ENCODE measurements at places on chromosomes 12 and 14.
A peak's percentile ranks its signal among the peaks of the same experiment; 100 is the strongest.

GRCh38 chr12:130286041-130286440, 51.6 kb upstream of the PIWIL1 start:
- DNase-seq: no peak

DNA sequence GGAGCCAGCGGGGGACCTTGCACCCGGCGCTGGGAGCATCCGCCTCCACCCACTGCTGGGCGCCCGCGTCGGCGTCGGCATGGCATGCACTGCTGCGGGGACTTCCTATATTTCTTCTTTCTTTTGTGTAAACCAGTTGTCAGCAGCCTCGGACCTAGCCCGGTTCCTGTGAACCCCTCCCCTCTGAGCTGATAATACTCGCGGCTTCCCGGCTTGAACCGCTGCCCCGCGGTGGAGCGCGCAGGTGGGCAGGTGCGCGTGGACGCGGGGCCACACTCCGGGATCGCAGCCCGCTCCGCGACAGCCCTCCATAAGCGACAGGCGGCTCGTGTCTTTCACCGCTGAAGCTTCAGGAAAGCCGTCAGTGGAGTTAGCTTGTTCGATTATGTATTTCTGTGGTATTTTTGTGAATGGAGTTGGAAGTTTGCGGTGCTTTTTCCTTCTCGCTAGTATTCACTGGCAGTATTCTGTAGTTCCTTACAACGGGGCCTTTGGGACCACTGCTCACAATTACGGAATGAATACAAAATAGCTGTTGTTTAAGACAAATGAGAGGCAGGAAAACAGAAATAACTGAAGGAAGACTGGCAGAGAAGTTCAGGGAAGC, 870 bp downstream of the BMAL2 start:
- DNase-seq: no peak

- DNase-seq: no peak
These were observed 886.2 kb upstream of the MGAT4C start for GRCh38 chr12:87142342-87142741.

GRCh38 chr12:115979851-115980250, 297.6 kb downstream of the MED13L start:
- DNase-seq: no peak

GRCh38 chr14:61542848-61543790, 152.2 kb upstream of the HIF1A start:
- no peak for DNase-seq

- no peak for DNase-seq
These were observed 103.5 kb downstream of the WSCD2 start for GRCh38 chr12:108232565-108232964.

DNA sequence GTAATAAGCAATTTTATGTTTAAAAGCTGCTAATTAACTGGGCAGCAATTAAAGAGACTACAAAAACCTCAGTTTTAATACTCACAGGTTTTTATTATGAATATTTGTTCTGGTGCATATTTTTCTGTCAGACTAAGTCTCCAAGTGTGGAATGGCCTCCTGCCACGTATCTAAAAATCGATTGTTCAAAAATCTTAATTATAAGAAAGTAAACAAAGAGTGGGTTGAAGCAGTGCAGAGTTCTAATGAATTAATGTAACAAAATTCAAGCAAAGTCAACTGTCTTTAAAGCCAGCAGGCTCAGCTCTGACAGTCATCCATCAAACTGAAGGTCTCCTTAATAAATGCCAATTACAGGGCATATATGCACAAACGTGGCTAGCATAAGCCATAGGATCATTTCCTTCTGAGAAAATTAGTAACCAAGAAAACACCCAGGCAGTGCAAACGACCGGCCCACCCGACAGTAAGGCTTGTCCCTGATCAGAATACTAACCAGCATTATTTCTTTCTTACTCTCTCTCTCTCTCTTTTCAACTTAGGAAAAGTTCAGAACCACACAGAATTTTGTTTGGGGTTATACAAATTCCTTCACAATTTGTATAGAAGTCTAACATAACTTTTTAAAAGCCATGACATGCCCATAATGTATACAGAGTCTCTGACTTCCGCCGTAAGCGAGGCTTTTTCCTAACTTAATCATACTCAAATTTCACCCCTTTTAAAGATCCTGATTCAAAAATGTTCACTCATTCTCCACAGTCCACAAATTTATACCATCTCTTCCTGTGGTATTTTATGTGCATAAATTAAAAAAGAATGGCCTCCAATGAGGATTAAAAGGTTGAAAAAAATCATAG, 83.8 kb downstream of the SLC25A21 start:
- no peak for DNase-seq

DNA sequence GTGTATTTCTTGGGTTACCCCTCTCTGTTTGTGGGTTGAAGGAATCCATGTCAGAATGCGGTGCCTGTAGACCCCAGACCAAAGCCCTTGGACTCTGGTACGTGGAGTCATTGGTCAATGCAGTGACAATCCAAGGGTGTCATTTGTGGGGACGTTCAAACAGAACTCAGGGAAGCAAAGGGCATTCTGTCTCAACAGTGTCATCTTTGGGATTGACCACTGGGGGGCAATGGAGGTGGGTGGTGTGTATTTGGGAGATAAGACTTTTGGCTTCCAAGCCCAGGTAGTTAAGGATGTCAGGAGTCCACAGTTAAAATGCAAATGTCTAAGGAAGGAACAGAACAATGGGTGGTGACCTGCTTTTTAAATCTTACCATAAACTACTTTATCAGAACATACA, 54.6 kb upstream of the CCDC175 start:
- DNase-seq: no peak

DNA sequence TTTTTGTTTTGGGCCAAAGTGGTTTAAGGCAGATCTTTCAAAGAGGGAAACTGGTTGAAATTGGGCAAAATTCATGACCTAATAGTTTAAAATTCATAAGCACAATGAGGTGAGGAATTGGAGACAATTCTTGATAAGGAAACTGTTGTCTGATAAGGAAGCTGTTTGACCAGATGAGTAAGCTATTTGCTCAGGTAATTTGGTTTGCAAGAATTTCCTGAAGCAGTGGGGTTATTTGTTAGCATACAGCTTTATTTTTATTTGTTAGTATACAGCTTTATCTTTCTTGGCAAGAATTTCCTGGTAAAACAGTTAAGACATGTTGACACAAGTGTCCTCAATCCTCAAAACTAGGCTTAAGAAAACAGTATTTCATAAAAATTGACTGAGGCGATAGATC, 559.0 kb downstream of the GALC start:
- no peak for DNase-seq

DNA sequence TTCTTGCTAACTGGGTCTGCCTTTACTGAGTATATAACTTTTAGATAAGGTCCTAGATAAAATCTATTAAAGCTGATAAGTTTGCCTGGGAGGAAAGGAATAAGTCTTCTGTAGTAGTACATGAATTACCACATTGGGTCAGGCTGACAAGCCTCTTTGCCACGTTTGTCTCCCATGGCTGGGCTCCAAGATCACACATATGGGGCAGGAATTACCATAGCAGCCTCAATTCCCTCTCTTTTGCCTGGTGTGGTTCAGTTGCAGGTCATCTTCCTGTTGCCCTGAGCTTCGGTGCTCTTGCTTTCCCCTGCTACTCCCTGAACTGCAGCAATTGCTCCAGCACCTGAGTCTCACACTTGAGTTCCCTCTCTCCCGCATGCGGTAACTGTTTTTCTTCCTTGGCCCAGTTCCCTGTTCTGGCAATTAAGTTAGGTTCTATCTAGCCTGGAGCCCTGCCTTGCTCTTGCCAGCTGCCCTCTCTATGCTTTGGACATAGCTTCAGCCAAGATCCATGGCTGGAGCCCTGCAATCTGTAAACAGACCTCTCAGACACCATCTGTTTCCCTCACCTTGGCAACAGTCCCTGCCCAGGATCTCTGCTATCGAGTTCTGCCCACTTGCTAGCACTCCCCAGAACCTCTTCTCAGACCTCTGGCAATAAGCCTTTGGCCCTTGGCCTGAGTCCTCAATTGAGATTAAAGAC, 5.8 kb upstream of the GLT8D2 start:
- no peak for DNase-seq

- no peak for DNase-seq
These were observed 139.2 kb downstream of the KICS2 start for GRCh38 chr12:64082866-64083268.

GRCh38 chr14:95533391-95533821, 1.4 kb upstream of the GLRX5 start:
- peak; percentile 69 for DNase-seq

DNA sequence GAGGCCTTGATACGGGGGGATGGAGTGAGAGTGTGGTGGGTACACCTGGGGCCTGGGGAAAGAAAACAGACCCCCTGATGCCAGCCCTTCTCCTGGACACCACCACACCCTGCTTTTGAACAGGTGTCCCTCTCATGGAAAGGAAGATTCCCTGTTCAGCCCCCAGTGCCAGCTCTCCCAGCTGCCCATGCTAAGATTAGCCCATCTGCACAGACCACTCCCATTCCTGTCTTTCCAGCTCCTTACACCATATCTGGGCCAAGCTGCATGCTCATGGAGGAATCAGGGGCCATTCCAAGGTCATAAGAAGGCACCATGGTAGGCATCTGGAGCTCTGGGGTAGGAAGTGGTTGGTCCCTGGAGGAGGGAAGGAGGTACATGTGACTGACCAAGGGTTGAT, 9.6 kb downstream of the NAB2 start:
- DNase-seq: no peak

DNA sequence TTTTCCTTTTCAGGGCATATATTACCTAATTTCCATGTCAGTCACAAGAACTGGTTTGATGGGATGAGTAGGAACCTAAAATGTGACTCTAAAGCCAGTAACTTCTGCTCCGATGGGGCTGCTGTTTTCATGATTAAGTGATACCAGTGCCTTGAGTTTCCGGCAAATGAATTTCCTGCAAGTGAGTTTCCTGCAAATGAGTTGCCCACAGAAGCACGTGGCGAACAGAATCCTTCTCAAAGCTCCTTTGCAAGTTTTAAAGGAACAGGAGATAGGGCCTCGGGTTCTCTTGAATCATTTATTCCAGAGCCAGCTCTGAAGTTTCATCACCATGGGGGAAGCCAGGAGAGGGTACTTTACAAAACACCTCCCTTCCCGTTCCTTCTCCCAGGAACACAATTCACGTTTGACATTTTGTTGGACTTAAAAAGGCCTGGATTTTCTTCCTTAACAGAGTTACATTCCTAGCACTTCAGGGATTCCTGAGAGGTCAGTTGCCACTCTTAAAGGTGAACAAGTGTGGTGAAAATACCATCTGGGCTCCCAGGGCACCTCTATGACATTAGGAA, 2.2 kb upstream of the PPTC7 start:
- DNase-seq: no peak

DNA sequence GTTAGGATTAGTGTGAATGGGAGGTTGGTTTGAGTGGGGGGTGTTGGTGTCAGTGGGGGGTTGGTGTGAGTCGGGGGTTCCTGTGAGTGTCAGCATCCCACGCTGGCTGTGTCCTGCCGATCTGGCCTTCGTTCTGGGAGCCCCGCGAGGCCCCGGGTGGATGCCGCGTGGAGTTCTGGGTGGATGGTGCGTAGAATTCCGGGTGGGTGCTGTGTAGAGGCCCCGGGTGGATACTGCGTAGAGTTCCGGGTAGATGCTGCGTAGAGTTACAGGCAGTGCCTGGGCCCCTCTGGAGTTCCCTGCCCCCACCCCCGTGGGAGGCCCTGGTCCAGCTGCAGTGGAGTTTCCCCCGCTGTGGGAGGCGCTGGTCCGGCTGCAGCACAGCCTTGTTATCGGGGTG, 8.7 kb downstream of the NOC4L start:
- DNase-seq: no peak

- DNase-seq: no peak
These were observed 22.9 kb downstream of the DICER1 start for GRCh38 chr14:95134304-95134933.

GRCh38 chr12:103688376-103689063, 101.4 kb downstream of the STAB2 start:
- no peak for DNase-seq

DNA sequence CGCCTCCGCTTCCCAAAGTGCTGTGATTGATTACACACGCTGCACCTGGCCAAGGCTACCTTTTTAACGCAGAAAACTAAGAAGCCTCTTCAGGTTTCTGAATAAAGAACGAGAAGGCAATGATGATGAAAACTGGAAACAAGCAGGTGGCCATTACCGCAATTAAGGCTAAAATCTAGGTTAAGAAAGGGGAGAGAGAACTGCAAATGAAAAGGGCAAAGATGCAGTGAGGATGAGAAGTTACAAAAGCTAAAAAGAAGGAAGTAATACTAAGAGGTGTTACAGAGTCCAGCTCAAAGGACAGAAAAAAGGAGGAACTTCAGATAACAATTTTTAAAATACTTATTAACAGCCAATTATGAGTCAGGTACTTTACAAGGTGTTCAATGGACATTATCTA, 79.7 kb downstream of the DUSP16 start:
- no peak for DNase-seq

DNA sequence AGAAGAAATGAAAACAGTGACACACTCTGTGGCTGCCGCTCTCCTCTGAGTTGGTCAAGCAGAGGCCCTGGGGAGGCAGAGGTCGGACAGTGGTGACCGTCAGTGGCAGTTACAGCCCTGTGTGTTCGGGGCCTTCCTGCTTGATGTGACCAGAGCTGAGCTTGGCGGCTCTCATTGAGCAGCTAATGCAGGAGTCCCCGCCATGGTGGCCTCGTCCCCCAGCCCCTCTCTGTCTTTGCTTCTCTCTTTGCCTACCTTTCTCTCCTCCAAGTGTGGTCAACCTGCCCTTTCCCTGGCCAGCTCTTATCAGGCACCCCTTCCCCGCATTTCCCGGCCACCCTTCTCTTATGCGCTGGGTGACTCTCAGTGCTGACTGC, 362.8 kb downstream of the CACNA1C start:
- no peak for DNase-seq

GRCh38 chr14:21572604-21573003, 7.3 kb downstream of the OR10G3 start:
- DNase-seq: no peak

All from NCI-H1436 treated with DMSO at 0.1 percent for 48 hours (cell line).